Esophagus muscularis mucosa (tissue), 4 donors: ENCODE measurements at places on chromosomes 3 and 15. TPM values are rescaled to one million over a fixed set of nuclear protein-coding genes. Genes with fewer than 3 reads are reported as not detected.

The RETNLB gene
- not detected for total RNA-seq

The TLR9 gene
- 0.13 TPM for total RNA-seq

The ALS2CL gene
- 3.3 TPM for total RNA-seq

The GRIP2 gene
- 0.92 TPM for total RNA-seq

The GPR27 gene
- total RNA-seq: 4.3 TPM

The CELF6 gene
- 4.6 TPM for total RNA-seq

The PRSS50 gene
- total RNA-seq: not detected

The CIB2 gene
- 18.3 TPM for total RNA-seq

The AMT gene
- total RNA-seq: 1.7 TPM

The CHMP2B gene
- 48.2 TPM for total RNA-seq

The MLH1 gene
- 42.1 TPM for total RNA-seq

The SYNM gene
- 2,563 TPM for total RNA-seq

The CFAP92 gene
- total RNA-seq: 0.66 TPM

The FBLN2 gene
- 135 TPM for total RNA-seq

The ALG1L2 gene
- 1.3 TPM for total RNA-seq

The CCRL2 gene
- 1.7 TPM for total RNA-seq

The GOLGA6L10 gene
- total RNA-seq: 0.33 TPM

The FSIP1 gene
- total RNA-seq: 4.6 TPM

The OXTR gene
- total RNA-seq: 0.84 TPM

The PTX3 gene
- total RNA-seq: 132 TPM

The EXOG gene
- 33.6 TPM for total RNA-seq

The C3orf33 gene
- 3.2 TPM for total RNA-seq

The RAD51 gene
- 0.71 TPM for total RNA-seq

The CCK gene
- 2.2 TPM for total RNA-seq

The RARB gene
- 47.8 TPM for total RNA-seq

The NR1I2 gene
- total RNA-seq: not detected

The HCN4 gene
- not detected for total RNA-seq

The GLDN gene
- total RNA-seq: 2.2 TPM

The SH2D7 gene
- total RNA-seq: not detected

The LRRN1 gene
- 0.83 TPM for total RNA-seq

The SLC22A14 gene
- total RNA-seq: not detected

The CLEC3B gene
- total RNA-seq: 78.9 TPM

The PIERCE2 gene
- 3.8 TPM for total RNA-seq

The MST1R gene
- total RNA-seq: 4.0 TPM

The PLSCR4 gene
- total RNA-seq: 71.4 TPM

The ZNF774 gene
- total RNA-seq: 1.7 TPM

The SAXO2 gene
- 1.3 TPM for total RNA-seq

The PTPRG gene
- total RNA-seq: 56.8 TPM

The PLA2G4E gene
- not detected for total RNA-seq

The GOLIM4 gene
- 41.7 TPM for total RNA-seq

The LPP gene
- 2,216 TPM for total RNA-seq

The SLC25A36 gene
- total RNA-seq: 42.8 TPM
